ENCODE measurements at places on chromosomes 2 and 18.

DNA sequence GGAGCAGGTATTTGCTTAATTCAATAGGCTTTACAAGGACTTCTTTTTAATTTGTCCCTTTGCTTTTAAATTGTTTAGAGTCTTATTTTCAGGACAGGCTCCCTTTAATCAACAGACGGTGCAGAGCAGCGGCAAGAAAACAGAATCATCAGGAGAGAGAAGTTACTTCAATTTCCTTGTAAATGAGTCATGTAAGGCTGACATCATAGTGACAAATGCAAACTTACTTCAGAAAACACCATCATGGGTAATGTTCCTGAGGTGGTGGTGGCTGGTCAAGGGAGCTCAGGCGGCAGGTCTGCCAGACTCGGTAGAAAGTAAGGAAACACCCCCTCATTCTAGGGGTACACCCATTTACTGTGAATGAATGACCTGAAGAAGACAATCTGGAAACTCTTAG lies 395.1 kb downstream of the FBXO15 start:
- no peak for DNase-seq

GRCh38 chr2:39385172-39385571 lies 51.9 kb downstream of the MAP4K3 start:
- no peak for DNase-seq

- DNase-seq = no peak
Measured at GRCh38 chr2:20091305-20091991, 40.0 kb upstream of the LAPTM4A start.

DNA sequence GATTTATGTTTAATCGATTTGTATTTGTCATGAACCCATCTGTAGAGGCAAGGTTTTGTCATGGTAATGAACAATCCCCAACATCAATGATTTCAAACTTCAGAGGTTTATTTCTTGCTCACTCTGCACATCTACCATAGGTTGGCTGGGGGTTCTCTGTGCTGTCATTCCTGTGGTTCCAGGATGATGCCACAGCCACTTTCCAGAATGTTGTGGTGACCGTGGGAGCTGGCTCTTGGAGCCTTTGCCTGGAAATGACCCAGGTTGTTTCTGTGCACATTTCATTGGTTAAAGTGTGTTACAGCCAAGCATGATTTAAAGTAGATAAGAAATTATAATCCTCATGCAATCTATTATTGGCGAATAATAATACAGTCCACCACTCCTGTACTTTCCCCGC lies 28.2 kb upstream of the EPAS1 start:
- DNase-seq = no peak
